Effector memory CD4-positive, alpha-beta T cell (primary cell): ENCODE measurements at places on chromosomes 11 and 22.

GRCh38 chr11:46499821-46500220 is 94.0 kb downstream of the AMBRA1 start:
- DNase-seq: no peak

DNA sequence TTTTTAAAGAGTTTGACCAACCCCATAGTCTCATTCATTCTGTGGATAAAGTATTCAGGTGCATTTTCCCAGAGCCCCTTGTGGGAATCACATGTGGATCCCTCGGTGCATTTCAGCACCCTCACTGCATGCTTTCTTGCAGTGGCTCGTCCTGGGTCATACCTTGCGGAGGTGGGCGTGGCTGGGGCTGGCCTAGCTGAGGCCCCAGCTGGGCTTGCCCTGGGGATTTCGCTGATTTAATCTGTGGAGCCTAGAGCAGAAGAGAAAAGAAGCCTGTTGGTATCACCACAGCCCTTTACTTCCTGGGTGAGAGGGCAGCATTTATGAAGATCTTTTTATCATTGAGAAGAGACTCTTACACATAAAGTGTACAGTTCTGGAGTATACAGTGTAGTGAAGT is 53.1 kb downstream of the FBXO7 start:
- no peak for DNase-seq

DNA sequence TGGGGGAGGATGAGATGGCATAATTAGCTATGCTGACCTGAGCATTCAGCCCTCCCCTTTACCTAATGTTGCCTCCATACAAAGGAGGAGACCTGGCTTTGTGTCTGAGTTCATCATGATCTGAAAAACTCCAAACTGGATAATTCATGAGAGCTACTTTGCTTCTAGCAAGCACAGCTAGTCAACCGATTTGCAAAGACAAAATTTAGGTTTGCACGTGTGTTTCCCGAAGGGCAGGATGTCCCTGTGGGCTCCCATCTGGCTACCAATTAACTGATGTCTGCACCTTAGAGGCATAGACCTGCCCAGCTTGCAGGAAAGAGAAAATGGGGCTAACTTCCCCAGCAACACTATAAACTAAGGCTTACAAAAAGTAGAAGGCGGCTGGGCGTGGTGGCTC is 42.2 kb upstream of the POU2AF1 start:
- no peak for DNase-seq

GRCh38 chr11:78800756-78801155 is 226.1 kb upstream of the NARS2 start:
- DNase-seq: no peak

GRCh38 chr11:44470854-44471253 is 94.6 kb upstream of the CD82 start:
- DNase-seq: no peak

DNA sequence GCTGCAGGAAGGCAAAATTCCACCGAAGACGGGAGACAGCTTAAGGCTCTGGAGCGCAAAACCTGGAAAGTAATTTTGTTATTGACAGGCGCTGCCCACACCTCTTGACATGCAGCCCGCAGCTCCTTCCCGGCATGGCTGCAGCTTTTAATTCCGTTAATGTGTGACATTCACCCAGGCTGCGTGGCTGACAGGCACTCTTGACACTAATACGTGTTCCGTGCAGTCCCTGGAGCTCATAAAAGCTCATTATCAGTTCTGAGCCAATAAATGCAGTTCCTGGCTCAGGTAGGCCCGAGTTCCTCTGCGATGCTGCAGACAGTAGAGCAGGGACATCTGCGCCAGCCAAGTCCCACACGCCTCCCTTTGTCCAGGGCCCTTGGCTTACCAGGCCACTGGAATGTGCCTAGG is 34.8 kb downstream of the TSPAN18 start:
- no peak for DNase-seq

DNA sequence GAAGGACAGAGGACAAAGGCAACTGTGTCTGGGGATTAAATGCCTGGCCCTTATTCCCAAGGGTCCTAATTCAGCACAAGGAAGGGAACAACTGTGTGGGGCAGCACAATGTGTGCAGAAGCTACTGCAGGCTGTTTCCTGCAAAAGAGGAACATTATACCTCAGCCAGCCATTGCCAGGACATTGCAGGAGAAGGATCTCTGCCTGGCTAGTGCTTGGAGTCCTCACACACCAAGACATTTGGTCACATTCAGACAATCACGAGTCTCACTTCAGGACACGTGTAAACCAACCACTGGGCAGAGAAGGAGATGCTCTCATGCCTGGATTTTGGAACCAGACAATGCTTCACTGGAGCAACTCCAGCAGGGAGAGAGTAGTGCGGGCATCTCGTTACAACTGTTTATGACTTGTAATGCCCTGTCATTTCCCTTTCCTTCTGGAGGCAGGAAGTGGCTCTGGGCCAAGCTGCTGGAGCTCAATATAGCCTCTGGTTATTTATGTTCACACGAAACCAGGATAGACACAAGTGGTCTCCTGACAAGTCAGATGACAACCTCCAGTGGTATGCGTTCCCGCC is 23.9 kb upstream of the ZC3H12C start:
- no peak for DNase-seq

DNA sequence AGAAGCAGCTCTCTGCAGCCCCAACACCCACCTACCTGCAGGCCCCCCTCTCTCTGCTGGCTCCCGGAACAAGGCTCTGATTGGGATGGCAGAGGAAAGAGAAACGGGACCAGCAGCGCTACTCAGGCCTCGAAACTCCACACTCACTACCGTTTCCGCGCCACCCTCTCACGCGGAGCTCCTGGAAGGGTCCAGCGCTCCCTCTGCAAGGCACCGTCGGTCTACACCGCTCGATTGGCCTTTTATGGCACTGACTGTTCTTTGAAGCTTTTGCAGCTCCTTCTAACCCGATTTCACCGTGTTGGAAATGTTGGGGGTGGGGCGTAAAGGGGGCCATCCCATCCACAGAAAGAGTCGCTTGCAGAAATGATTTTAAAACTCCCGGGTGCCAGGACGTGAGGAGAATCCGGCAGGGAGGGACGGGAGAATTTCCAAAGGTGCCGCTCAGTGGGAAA is 323 bp upstream of the PANX1 start:
- DNase-seq: no peak

DNA sequence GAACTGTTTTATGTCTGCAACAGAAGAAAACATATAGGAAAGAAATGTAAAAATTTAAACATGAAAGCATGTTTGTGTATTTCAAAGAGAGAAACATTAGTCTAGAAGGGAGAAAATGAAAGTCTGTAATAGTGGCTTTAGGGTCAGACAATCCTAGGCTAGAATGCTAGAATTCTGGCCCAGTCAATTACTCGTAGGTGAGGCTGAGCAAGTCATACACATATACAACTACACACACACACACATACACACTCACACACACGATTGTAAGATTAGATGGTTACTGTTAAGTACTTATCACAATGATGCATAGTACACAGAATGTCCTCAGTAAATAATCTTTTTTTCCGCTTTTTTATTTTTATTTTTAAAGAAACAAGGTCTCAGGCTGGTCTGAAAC is 37.7 kb upstream of the PCF11 start:
- DNase-seq: no peak

DNA sequence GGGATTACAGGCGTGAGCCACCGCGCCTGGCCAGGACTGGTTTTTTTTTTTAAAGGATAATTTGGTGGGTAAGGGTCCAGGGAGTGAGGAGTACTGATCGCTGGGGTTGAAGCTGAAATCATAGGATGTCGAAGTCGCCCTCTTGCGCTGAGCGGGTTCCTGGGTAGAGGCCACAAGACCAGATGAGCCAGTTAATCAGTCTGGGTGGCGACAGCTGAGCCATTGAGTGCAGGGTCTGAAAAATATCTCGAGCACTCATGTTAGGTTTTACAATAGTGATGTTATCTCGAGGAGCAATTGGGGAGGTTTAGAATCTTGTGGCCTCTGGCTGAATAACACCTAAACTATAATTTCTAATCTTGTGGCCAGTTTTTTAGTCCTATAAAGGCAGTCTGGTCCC is 7.8 kb downstream of the APOL5 start:
- no peak for DNase-seq

DNA sequence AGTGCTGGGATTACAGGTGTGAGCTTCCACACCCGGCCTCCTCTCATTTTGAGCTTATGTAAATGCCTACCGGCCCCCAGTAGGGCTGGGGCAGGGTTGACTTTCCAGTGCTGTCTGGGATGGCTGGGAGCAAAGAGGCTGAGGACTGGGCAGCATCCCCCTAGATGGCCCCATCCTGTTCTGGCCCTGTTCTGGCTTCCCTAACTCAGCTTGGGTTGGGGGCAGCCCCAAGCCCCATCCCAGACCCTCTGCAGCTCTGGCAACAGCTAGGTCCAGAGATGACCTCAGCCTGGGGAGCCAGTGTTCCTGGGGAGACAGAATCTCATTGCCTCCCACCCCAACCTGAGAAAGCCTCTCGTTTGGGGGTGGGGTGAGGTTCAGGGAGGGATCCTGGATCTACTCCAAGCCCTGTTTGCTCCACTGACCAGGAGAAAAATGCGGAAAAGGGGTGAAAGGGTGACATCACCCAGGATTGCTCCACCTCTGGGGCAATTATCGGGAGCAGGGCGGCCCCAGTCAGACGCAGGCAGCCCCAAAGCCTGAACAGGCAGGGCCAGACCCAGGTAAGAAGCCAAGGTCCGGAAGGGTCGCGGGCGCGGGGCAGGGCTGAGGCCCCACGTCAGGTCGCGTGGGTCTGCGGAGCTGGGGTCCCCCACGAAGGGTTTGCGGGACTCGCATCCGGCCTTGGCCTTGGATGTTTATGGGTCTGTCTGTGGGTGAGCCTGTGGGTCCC is at the start of gene PNPLA2:
Gene PNPLA2, plus strand, starts transcription at position 519 of the 733 bp plus-strand sequence. CDS start 805 bp downstream, outside the sequence.
- no peak for DNase-seq

GRCh38 chr11:72426103-72426757 is 8.1 kb downstream of the CLPB start:
- no peak for DNase-seq

DNA sequence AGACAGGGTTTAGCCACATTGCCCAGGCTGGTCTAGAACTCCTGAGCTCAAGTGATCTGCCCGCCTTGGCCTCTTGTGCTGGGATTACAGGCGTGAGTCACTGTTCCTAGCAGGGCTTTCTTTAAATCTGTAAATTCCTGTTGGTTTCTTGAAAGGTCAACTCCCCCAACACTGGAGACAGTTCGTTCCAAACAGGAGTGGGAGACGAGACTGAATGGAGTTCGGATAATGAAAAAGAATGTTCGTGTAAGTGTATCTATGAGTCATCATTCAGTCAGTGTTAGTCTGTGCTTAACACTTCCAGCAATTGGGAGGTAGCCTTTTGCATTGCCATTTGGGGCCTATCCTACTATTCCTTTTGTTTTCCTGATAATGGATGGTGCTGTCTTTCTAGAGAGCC is 10.0 kb upstream of the BACE1-AS start:
- no peak for DNase-seq

GRCh38 chr11:64650923-64651523 is 60.0 kb downstream of the SLC22A12 start:
- DNase-seq: no peak

DNA sequence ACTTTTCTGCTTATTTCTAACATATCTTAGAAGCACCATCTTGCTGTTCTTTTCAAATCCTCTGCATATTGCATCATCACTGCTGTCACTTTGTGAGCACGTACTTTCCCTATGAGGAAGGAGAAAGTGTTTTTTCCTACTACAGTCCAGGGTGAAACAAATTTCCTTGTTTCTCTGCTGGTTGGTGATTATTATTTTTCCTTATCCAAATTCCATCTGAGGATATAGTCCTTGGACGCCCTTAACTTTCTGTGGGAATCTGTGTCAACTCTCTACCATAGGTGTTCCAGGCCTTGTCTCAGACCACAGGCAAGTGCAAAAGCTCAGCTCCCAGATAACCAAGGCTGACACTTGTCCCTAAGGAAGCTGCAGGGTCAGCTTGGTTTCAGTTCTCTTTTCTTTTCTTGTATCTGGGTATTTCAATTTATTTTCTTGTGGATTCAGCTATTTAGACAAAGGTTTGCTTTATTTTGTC is 29.4 kb upstream of the LYVE1 start:
- no peak for DNase-seq

GRCh38 chr11:34631297-34631696 is 10.4 kb downstream of the EHF start:
- DNase-seq: no peak

DNA sequence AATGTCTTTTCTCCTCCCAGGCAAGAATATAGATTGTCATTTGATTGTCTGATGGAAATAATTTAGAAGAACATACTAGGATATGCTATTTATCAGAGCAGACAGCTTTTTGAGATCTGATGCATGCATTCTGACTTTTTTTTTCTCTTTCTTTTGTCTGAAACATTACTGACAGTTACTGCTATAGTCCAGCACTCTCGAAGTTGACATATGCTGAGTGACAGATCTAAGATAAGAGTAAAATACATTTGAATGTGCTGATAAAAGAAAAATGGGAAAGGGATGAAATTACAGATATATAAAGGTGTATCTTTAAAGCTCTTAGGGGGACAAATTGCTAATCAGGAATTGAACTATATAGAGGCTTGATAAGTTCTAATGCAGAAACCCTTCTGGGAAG is 753.8 kb upstream of the TENM4 start:
- DNase-seq: no peak

DNA sequence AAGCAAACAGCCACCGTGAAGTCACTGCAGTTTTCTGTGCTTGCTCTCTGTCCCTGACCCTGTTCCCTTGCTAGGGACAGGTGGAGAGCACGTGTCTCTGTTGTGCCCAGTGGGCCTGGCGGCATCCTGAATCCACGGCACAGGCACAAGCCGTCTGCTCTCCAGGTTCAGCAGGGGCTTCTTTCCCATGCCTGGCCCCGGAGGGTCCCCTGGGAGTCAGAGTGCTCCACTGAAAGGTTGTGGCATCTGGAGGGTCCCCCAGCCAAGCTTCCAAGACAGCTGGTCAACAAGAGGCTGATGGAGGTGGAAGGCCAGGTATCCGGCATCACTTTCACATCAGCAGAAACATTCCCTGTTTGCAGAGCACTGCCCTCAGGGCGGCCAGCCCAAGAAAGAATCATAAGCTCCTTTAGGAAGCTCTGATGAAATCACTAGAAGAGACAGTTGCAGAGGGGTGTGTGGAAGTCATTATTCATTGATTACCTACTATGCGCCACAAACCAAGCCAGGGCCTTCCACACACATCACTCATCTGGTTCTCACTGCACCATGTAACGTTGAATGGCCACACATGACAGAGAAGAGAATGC is 346.4 kb upstream of the B3GAT1 start:
- no peak for DNase-seq

DNA sequence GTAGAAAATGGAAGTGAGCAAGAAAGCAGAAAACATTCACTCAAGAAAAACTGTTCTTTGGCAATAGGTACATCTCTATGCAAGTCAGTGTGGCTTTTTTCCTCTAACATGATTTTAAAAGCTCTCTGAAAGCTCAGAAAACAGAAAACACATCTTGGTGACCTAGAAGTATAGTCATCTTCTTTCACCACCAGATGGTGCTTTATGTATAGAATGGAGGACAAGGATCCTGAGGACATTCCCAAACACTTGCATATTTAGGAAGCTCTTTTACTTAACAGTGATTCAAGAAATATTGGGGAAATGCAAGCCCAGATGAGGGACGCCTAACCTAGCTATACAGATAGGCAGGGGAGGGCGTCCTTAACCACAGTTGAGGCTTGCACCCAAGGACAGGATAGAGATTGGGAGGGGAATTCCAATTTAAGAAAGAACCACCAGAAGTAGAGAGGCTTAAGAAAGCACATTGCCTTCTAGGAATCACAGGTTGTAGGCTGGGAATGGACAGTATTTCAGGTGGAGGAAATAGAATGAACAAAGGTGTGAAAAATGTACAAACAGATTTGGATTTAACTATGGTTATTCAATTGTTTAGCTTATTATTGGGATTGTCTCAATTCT is 13.8 kb upstream of the CCDC81 start:
- no peak for DNase-seq
